ENCODE measurements at places on chromosomes 6 and 20.

DNA sequence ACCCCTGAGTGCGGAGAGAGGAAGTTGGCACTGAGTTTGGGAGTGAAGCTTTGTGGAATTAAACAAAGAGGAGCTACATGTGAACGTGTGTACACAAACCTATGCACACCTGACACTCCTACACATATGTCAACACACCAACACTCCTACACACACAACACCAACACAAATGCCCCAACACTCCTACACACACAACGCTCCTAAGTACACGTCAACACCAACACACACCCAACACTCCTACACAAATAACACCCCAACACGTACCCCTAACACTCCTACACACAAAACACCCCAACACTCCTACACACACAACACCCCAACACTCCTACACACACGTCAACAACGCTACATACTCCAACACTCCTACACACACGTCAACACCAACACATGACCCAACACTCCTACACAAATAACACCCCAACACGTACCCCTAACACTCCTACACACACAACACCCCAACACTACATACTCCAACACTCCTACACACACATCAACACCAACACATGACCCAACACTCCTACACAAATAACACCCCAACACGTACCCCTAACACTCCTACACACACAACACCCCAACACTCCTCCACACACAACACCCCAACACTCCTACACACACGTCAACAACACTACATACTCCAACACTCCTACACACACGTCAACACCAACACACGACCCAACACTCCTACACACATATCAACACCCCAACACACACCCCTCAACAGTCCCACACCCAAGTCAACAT lies 40.1 kb upstream of the ZBP1 start:
- no peak for DNase-seq

- no peak for DNase-seq
Measured at GRCh38 chr6:33432546-33432945, 12.7 kb downstream of the SYNGAP1 start.

- DNase-seq = no peak
Measured at GRCh38 chr6:110509617-110510241, 33.3 kb upstream of the SLC22A16 start.

GRCh38 chr6:121305957-121306607 lies 28.2 kb downstream of the TBC1D32 start:
- peak; percentile 33 for DNase-seq

- no peak for DNase-seq
Measured at GRCh38 chr20:19095762-19096161, 116.7 kb upstream of the SLC24A3 start.

DNA sequence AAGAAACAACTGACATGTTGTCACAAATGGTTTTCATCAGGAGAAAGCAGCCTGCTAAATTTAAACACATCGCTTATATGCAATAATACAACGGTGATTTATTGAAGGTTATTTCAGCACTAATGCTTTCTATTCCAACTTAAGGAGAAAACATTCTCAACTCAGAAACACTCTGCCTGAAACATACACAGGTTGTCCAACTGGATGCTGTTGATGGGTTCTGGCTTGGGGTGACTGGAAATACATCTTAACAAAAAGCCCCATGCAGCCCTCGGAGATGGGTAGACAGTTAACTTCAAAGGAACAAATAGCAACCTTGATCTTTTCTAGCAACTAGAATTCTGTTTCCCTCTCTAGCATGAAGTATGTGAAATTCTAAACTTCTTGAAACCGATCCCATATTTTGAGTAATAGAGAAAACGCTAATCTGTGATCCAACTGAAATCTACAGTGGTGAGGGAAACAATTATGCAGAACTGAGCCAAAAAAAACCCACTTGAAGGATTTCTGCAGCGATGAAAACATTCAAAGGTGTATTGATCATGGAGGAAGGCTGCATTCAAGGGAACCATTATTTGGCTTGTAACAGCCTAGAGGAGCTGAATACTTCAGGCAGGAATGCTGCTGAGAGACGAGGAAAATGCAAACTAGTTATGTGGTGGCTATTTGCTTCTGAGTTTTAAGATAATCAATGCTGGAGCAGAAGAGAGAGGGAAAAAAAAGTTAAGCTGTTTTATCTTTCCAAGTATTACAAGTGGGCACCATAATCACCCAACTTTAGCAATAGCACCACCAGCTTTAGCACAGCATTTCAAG lies 6.9 kb downstream of the ZMYND8 start:
- DNase-seq = peak; percentile 44

- DNase-seq = no peak
Measured at GRCh38 chr20:18971574-18971973, 158.0 kb downstream of the SCP2D1 start.

GRCh38 chr20:62762376-62762775 lies 33.9 kb upstream of the MRGBP start:
- DNase-seq = no peak

DNA sequence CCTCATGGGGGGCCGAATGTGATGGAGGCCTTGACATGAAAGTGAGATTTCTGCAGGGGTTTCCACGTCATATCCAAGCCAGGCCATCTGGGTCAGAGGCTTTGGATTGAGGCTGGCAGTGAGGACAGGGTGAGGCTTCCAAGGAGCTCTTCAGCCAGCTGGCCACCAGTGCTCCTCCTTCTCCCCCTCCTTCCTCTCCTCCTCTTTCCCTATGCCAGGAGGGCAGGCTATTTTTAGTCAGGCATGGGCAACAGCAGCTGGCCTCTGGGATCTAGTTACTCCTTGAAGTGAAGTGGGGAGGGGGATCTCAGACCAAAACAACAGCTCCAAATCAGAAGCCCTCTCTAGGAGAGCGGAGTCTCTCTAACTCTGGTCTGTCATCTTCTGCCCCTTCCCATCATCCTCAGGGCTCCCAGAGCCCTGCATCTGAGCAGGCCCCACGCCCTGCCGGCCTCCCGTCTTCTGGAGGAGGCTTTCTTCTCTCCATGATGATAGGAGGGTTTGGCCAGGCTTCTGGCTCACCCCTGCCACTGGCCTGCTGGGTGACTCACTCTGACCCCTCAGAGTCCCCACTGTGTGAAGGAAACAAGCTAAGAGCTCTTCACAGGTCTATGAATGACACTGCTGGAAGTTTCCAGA lies 612 bp downstream of the TNNC2 start:
- no peak for DNase-seq

DNA sequence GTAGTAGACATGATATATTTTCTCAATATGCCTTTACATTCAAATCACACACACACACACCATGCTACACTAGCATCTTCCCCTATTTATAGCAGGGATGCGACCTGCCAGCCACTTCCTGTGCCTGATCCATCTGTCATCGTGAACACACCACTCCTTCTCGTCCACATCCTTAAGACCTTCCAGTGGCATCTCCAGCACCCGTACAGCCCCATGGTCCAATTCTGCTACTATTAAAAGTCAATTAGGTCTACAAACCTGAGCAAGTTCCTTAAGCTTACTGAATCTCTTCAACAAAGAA lies 54.5 kb downstream of the KIF16B start:
- no peak for DNase-seq

DNA sequence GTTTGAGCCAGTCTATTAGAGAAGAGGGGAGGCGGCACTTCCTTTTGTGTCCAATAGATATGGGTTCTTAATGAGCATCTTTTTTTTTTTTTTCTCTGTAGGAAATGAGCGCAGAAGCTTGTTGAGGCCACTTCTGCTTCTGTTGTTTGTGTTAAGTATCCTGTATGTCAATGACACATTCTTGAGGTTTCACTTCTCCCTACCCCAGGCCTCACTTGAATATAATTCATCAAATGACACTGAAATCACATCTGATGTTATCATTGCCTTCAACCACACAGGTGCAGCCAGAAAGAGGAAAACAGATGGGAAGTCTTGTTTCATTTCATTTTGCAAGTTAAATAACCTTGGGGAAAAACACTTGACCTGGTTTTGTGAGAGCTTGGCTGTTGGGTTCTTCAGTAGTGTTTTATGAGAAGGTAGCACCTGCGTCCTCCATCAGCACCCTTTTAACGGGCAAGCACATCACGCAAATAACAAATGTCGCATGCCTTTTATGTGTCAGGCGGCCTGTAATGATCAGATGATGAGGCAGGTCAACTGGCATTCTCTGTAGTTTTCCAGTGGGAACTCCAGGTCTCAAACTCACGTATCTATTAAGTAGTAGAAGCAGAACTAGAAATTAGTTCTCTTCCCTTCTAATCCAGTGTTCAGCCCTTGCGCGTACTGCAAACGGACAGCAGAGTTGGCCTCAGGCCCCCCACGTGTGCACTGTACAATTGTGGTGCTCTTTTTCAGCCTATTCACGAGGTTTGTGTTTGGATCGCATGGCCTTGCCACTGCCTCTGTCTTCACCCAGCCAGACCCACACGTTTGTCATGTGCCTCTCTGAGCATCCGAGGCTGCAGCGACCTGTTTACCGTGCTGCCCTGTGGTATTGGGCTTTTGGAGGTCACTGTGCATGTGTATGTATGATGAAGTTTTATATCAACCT lies 23.5 kb downstream of the PLEKHG1 start:
- no peak for DNase-seq

DNA sequence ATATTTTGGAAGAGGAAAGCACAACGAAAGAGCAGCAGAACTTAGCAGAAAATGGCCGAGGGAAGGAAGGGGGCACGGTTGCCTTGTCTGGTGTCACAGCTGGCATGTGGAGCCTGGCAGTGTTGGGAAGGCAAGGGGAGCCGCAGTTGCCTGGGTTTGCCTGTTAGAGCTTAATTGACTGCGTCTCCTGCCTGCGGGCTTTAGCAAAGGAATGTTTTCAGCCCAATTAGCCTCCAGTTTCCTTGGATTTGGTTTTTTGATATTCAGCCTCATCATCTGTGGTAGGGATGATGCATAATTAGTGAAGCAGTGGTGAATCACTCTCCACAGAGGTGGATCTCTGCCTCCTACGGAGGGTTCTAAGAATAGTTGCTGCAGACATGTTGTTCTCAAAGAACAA lies 832.6 kb downstream of the QKI start:
- DNase-seq = no peak

- DNase-seq = no peak
Measured at GRCh38 chr6:3031857-3032640, 32.4 kb downstream of the NQO2 start.

DNA sequence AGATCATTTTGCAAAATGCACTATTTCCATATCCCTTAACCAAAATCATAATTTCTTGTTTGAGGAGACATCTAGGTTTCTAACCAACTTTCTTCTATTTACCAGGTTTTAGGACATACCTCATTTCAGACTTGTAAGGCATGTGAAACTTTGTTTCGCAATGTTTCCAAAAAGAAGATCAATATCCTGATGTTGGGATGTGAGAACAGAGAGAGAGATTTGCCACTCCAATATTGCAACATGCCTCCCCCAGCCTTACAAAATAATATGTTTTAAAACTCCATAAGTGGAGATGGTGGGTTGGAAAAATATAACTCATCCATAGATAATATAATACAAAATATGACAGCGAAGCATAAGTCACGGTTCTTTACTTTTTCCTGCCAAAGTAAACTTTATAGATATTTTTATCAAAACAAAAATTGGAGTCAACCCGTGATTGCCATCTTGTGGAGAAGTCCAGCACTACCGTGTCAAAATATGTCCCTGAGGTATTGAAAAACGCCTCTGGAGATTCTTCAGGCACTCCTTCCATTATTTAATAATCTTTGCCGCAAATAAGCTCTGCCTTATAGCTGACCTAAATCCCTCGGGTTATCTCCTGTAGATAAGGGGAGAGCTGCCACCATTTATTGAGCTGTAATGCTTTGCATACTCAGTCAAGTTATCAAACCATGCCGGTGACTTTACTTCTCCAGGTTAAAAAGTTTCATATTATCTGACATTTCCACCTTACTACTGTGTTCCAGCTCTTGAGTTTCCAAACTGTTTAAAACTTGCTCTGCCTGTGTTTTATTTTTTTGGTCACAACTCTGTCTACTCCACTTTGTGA lies 534.2 kb downstream of the HACE1 start:
- no peak for DNase-seq

GRCh38 chr20:40860487-40860902 lies 168.1 kb upstream of the TOP1 start:
- DNase-seq = no peak

DNA sequence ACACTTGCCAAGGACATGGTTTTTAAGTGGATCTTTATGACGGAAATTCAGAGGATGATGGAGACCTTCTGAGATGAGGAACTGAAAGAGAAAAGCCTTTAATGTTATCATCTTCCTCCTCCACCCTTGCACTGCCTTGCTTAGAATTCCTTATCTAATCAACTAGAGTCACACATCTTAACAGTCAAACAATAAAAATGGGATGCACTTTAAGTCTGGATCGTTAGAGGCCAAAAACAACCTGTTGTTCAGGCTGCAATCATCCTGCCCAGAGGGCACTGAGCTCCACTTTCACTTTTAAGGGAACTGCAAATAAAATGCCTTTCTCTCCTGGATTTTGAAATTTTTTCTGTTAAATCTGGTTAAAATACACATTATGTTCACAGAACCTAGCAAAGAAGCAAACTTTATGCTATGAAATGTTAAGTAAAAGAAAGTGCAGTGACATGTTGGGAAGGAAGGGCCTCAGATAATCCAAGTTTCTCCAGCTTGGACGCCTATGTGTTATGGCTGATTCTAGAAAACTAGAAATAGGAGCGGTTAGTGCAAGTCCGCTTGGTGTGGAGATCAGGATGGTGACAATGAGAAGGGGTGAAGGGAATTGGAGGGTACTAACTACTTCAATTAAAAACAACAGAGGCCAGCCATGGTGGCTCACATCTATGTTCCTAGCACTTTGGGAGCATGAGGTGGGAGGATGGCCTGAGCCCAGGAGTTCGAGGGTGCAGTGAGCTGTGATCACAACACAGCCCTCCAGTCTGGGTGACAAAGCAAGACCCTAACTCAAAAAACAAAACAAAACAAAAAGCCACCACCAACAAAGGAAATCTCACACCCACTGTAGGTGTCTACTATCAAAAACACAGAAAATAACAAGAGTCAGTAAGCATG lies 66.4 kb upstream of the KIF13A start:
- no peak for DNase-seq

DNA sequence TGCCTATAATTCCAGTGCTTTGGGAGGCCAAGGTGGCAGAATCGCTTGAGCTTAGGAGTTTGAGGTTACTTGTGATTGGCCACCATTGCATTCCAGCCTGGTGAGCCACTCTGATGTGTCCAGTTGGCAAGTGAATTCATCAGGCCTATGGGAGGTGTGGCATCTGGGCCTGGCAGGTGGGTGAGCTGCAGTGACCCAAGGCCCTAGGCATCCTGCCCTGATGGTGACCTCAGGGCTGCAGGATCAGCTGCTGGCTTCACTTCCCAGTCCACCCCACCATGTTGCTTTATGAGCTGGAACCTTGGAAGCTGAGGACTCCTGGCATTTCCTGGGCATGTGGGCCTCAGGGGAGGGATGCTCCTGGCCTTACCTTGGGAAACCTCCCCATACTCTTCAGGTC lies 20.5 kb downstream of the RSPH9 start:
- no peak for DNase-seq

DNA sequence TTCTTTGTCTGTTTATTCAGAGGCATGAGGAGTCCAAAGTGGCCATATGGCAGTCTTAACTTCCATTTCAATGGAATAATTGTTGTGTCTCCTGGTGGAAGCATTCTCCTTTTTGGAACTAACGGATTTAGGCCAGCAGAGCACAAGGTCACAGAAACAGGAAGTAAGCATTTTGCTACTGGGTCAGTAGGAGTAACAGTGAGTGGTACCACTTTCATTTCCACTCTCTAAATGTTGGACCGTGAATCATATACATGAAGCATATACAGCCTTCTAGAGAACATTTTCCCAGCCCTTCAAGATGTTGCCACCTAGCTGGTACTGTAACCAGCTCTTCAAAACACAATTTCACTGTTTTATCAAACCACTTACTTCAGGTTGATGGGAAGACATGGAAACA lies 182.8 kb downstream of the EYS start:
- DNase-seq = no peak

GRCh38 chr20:53738945-53739798 lies 145.5 kb upstream of the ZNF217 start:
- no peak for DNase-seq

- DNase-seq = no peak
Measured at GRCh38 chr20:47038566-47039560, 144.2 kb downstream of the EYA2 start.
